ENCODE measurements at places on chromosomes 2 and 18.

DNA sequence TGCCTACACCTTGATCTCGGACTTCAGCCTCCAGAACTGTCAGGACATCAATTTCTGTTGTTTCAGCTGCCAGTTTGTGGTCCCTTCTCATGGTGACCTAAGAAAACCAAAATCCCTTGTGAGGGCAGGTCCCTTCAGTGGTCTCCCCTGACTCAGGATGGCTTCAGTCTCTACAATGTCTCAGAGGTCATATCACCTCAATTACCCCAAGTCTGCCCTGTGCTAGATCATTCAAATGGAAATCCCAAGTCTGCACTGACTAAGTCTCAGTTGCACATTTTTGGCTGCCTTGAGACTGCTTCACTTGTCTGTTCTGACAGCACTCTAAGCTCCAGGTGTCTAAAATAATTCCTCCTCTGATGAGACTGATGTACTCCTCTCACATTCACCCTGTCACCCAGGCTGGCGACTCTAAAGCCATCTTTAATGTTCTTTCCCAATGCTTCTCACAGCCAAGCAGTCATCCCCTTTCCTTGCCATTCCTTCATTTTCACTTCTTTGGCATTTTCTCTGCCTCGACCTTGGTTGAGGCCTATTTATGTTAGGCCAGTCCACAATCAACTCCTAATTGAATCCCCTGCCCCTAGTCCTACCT lies 470.8 kb downstream of the DLGAP1 start:
- no peak for DNase-seq

DNA sequence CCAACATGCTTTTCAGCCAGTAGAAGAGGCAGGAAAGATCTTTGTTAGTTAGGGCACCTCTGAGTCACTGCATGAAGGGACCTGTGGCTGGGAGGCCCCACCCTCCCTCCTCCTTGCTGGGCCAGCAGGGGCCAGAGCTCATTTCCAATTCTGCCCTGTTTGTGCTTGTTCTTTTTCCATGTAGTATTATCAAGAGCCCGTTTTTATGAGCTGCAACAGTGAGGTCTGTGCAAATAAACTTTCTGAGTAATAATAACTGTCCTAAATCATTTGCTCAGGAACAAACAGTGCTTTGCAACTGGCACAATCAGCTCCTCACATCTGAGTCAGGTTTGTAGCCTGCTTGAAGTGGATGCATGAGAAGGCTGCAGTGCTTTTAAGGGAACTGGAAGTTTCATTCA lies 128.0 kb downstream of the ARL4C start:
- DNase-seq, result no peak

DNA sequence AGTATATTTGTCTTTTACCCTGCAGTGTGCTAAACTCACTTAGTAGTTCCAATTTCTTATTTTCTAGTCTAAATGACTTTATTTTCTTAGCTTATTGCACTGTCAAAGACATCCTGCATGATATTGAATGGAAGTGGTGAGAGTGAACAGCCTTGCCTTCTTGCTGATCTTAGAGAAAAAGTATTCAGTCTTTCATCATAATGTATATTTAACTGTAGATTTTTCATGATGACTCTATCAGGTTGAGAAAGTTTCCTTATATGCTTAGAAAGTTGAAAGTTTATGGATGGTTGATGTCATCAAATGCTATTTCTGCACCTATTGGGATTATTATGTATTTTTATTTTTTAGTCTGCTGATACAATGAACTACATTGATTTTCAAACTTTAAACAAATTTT lies 21.3 kb upstream of the COL3A1 start:
- DNase-seq, result no peak

DNA sequence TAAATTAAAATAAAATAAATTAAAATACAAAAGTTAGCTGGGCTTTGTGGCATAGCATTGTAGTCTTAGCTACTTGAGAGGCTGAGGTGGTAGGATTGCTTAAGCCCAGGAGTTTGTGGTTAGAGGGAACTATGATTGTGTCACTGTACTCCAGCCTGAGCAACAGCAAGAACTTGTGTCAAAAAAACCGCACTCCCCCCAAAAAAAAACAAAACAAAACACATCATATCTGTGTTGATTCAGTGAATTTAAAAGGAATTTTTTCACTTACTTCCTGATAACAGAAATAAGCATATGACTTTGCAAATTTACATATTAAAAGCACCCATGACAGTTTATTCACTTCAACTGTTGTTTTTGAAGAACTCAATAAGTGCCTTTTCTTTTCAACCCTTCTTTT lies 68.1 kb upstream of the PELI1 start:
- no peak for DNase-seq

- DNase-seq, result no peak
Measured at GRCh38 chr2:55776479-55776878, 82.8 kb upstream of the PNPT1 start.

- DNase-seq, result no peak
Measured at GRCh38 chr2:217887841-217888701, 114.7 kb downstream of the TNS1 start.

DNA sequence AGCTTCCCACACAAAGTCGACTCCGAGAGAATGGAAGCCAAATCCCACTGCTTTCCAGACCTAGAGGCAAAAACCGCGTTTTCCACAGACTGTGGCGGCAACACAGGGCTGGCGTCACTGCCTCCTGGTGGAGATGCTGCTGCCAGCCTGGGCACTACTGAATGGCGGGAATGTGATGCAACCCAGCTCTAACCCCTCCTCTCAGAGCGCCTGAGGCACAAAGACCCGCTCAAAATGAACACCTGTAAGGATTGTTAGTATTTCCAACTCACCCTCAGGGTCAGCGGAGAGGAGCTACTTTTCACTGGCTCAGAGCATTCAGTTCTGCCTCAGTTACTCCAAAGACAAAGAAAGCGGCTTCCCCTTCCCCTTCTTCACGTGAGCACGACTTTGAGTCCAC lies 548.0 kb upstream of the SALL3 start:
- DNase-seq, result no peak

DNA sequence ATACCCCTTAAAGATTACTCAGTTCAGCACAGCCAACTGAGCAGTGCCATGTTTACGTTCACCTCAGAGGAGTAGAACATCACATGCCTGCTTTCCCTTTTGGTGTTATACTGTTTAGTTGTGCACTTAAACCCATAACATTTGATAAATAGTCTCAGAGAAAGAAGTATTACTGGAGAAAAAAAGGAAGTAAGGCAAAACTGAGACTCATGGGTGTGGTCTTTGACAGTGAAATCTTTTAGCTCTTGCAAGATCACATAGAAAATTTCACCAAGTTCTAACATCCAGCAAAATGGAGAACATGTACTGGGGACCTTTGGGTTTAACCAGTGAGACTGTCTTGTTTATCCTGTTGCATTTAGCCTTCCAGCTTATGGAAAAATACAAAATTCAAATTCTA lies 5.6 kb downstream of the TANK start:
- DNase-seq, result no peak

- no peak for DNase-seq
Measured at GRCh38 chr2:162457490-162457889, 113.6 kb downstream of the GCA start.

DNA sequence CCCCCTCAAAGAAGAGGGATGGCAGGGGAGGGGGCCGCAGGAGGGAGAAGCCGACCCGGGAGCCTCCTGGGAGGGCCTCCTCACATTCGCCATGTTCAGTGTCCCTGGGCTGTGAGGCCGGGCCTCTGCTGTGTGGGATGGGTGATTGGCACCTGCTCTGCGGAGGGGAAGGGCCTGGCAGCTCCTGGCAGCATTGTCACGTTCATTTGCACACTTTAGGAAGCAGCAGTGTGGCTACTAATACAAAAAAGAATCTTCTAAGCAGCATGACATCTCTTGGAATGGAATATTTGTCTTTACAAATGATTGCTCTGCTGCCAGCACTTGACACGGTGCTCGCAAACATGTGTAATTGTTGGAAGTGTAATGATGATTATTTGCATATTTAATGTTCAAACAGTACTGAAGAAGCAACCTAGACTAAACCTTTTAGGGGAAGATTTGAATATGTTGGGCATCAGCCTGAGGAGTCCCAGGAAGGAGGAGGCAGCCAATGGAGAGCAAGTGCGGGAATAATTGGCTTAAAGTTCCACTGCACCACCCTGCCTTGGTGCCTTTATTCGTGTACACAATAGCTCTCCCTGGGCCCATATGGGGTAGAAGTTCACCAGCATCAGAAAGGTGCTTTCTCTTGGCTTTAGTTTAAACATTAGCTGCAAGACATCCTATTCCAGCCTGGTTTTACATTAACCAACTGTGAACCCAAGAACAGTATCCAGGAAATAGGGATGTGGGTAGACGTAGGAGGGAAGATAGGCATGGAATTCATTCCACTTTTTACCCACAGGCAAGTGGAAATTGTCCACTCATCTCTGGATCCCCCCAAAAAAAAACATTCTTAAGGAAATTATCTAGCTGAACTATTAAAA lies 404.9 kb downstream of the TMEM182 start:
- DNase-seq, result no peak

DNA sequence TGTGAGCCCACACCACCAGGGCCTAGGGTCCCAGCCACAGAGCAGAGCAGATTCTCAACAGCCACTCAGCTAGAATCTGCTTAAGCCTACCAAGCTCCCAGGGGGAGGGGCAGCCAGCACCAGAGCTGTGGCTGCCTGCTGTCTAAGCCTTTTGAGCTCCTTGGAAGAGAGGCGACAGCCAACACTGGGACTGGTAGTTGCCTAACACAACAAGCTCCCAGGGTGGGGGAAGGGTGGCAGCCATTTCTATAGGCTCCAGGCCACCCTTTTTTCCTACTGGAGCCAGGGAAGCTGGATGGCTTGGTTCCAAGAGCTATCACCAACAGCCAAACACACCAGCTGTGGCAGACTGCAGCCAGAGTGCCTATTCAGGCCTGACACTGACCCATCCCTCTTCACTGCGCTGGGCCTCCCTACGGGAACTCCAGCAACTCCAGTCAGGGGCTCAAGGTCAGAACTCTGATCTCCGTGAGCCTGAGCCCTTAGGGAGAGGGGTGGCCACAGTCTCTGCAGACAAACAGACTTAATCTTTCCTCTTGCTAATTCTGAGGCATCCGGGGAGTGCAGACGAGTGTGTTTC lies 1824.3 kb upstream of the CELF4 start:
- DNase-seq, result no peak
